ENCODE measurements at places on chromosomes 5 and 9.

DNA sequence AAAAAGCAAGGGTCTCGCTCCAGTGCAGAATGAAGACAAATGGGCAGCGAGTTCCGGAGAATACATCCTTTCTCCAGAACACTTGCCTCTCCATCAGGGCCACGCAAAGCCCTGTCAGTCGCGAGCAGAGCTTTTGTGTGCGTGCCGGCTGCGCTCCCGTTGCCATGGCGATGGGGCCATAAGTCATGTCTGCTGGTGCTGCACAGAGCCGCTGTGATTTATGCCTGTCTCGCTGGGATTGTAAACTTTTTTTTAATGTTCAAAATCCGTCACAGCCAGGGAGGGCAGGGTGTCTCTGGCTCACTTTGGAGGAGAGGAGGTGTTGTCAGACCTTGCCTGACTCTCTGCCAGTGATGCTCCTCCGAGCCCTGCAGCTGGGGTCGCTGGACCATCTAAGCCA is 272.7 kb downstream of the TRIM32 start:
- DNase-seq, result no peak

GRCh38 chr5:97412959-97413358 is 229.9 kb upstream of the RIOK2 start:
- DNase-seq, result no peak

DNA sequence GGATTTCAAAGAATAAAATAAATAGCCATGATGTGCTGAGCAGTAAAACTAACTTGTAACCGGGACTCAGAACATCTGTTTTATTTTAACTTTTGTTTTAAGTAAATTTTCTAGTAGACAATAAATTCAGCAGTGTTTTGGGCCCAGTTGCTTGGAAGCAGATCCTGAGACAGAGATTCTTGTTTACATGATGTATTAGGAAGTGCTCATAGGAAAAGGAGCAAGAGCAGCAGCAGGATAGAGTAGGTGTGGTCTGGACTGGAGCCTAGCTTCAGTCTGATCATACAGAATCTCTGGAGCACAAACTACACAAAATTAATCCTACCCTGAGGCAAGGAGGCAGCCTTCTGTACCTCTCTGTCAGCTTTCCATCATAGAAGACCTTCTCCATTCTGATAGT is 139.2 kb upstream of the CCNH start:
- no peak for DNase-seq

GRCh38 chr5:16563686-16564085 is 53.1 kb downstream of the RETREG1 start:
- no peak for DNase-seq
